ENCODE measurements at places on chromosomes 11 and 22. TPM values are rescaled to one million over a fixed set of nuclear protein-coding genes. Genes with fewer than 3 reads are reported as not detected.

DNA sequence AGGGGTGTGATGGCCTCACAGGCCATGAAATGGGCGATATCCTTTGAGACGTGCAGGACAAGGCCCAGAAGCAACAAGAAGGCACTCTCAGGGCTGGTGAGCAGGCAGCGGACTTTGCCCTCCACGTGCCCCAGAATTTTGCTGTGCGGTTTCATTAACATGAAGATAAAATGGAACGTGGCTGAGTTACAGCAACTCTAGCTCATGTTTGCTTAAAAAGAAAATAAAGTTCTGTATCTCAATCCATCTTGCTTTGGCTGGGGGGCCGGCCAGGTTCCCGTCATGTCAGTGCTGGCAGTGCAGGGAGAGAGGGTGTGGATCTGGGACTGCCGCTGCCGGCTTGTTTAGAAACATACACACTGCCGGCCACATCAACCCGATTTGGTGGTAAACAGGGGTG, 370.1 kb downstream of the OPCML start:
- H3K4me3 ChIP-seq = no peak overlapping the region
- no peaks in the 10 kb centered on the region for H3K4me1 ChIP-seq
- H3K27me3 ChIP-seq = no peaks in the 10 kb centered on the region
- H3K36me3 ChIP-seq = no peaks in the 10 kb centered on the region
- no peak overlapping the region for H3K27ac ChIP-seq
- no peak for DNase-seq

- H3K4me1 ChIP-seq = no peaks in the 10 kb centered on the region
- H3K36me3 ChIP-seq = no peaks in the 10 kb centered on the region
- no peaks in the 10 kb centered on the region for H3K27me3 ChIP-seq
- H3K27ac ChIP-seq = no peak overlapping the region
Measured at GRCh38 chr11:68990995-68991780, 10.4 kb upstream of the MRGPRD start.

DNA sequence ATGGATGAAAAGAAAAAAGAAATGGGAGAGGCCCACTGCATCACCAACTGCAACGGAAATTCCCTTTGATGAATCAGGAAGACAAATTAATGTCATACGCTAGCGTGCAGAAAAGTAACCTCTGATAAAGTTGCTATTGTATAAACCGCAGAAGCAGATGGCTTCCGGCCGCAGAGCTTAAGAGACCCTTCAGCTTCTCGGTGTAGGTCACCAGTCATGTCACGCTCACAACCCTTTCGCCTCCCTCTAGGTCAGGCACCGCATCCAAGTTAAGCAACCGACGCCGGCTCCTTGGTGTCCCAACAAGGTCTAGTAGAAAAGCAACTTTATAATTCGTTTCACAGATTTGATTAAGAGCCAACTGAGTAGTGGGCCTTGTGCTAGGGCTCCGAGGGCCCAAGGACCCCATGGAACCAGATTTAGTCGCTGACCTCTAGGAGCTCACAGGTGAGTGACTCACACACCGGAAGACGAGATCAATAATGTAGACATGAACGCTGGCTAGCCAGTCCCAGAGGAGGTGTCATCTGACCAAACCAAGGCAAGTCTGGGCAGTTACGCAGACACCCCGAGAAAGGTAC, 1.2 kb upstream of the ZFP91 start:
- peak overlapping the region; percentile 87 for H3K27ac ChIP-seq
- H3K27me3 ChIP-seq = no peaks in the 10 kb centered on the region
- peaks cover 3% of the 10 kb centered on the region for H3K36me3 ChIP-seq
- H3K4me3 ChIP-seq = peak overlapping the region; percentile 98
- 0 out of 2 replicates have a peak, but pooled peaks cover 3% of the 10 kb centered on the region for H3K4me1 ChIP-seq

DNA sequence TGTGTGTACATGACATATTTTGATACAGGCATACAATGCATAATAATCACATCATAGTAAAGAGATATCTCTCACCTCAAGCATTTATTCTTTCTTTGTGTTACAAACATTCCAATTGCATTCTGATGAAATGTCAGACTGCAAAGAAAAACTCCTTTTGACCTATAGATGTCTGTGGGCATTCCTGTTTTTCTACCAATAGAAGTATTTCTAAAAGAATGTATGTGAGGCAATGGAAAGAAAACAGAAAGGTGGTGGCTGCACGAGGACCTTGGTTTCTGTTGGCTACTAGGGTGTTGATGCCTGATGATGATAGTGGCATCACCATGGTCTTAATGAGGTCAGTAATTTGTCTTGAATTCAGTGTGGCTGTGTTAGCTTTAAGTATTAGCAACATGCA, 137.0 kb upstream of the ANO3 start:
- DNase-seq = no peak
- H3K27ac ChIP-seq = no peak overlapping the region
- no peaks in the 10 kb centered on the region for H3K36me3 ChIP-seq
- no peak overlapping the region for H3K4me3 ChIP-seq
- no peaks in the 10 kb centered on the region for H3K27me3 ChIP-seq
- no peaks in the 10 kb centered on the region for H3K4me1 ChIP-seq

GRCh38 chr11:71209181-71209580, 43.2 kb downstream of the SHANK2 start:
- no peak overlapping the region for H3K27ac ChIP-seq
- no peaks in the 10 kb centered on the region for H3K27me3 ChIP-seq
- no peak overlapping the region for H3K4me3 ChIP-seq
- no peak for DNase-seq
- peaks cover 4% of the 10 kb centered on the region for H3K4me1 ChIP-seq

GRCh38 chr11:36702330-36703054, 104.5 kb upstream of the RAG2 start:
- peaks cover 3% of the 10 kb centered on the region for H3K4me1 ChIP-seq
- peak; percentile 58 for DNase-seq
- H3K27ac ChIP-seq = no peak overlapping the region
- H3K27me3 ChIP-seq = no peaks in the 10 kb centered on the region
- no peaks in the 10 kb centered on the region for H3K36me3 ChIP-seq

DNA sequence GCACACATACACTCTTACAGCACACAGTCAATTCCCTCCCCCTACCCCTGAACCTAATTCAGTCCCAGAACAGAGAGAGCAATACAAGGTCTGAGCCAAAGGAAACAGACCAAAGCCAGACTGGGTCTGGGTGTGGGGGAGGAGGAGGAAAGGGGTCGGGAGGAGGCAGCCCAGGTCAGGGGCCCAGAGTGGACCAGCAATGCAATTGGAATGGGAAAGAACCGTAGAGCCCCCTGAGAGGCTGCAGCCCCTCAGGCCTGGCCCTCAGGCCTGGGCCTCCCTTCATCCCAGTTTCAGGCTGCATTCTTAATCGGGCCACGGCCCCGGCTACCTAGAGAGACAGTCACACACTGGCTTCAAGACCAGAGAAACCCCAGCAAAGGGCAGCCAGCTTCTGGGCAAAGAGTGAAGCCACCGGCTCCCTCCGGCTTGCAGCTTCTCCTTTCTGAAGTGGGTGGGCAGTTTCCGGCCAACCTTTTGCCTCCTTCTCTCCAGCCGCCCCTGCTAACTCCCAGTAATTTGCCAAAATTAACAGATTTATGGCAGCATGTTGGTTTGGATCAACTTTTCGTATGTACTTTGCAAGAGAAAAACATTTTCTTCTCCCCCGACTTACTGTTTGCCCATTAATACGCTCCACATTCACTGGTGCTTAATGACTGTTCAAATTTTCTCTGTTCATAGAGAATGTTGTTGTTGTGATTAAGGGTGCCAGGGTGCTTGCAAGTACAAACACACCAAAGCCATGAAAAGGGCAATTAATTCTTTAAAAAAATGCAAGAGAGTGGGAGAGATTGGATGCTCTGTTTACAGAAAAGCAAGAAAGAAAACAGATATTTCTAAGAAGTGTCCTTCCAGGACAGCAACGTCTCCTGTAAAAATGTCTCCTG, 488.3 kb downstream of the MN1 start:
- no peak for DNase-seq
- peaks cover 13% of the 10 kb centered on the region for H3K4me1 ChIP-seq
- no peak overlapping the region for H3K4me3 ChIP-seq
- no peaks in the 10 kb centered on the region for H3K27me3 ChIP-seq
- H3K27ac ChIP-seq = no peak overlapping the region

GRCh38 chr11:22674470-22675439, 8.3 kb downstream of the GAS2 start:
- no peak for DNase-seq
- no peaks in the 10 kb centered on the region for H3K4me1 ChIP-seq
- H3K4me3 ChIP-seq = no peak overlapping the region
- H3K36me3 ChIP-seq = no peaks in the 10 kb centered on the region
- no peaks in the 10 kb centered on the region for H3K27me3 ChIP-seq
- H3K27ac ChIP-seq = no peak overlapping the region

GRCh38 chr11:88709567-88709966, 356.2 kb downstream of the GRM5 start:
- no peak overlapping the region for H3K27ac ChIP-seq
- no peak for DNase-seq
- no peaks in the 10 kb centered on the region for H3K36me3 ChIP-seq
- H3K4me1 ChIP-seq = no peaks in the 10 kb centered on the region

DNA sequence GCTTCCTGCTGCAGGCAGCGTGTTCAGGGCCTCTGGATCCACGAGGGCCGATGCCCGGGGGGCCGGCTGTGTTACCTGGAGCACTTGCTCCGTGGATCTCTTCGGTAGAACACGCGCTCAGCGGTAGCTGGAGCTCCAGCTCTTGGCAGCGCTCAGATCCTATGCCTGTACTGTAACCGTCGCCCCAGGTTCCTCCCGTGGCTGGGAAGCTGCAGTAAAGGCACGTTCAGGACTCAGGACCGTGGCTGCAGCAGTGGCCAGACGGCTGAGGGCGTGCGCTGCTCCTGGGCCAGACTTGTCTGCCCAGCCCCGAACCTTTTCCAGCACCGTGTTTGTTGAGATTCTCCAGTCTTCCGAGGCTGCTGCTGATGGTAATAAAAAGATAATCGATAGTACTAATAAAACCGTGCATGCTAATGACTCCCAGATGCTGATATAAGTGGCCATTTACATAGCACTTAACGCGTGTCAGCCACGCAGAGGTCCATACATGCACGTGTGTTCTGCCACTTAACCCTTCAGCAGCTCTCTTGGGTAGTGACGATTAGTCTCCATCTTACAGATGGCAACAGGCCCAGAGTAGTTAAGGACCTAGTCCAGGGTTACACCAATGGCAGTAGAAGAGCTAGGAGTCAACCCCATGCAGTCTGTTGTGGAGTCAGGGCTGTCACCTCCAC, 1.4 kb downstream of the MOV10L1 start:
- H3K27me3 ChIP-seq = 0 out of 2 replicates have a peak, but pooled peaks cover 2% of the 10 kb centered on the region
- no peak overlapping the region for H3K27ac ChIP-seq

- no peak overlapping the region for H3K4me3 ChIP-seq
- no peaks in the 10 kb centered on the region for H3K27me3 ChIP-seq
- H3K36me3 ChIP-seq = no peaks in the 10 kb centered on the region
- peaks cover 2% of the 10 kb centered on the region for H3K4me1 ChIP-seq
- no peak for DNase-seq
Measured at GRCh38 chr11:92380882-92381281, 156.3 kb downstream of the FAT3 start.

- no peaks in the 10 kb centered on the region for H3K4me1 ChIP-seq
- H3K27me3 ChIP-seq = no peaks in the 10 kb centered on the region
- DNase-seq = peak; percentile 67
Measured at GRCh38 chr11:14380947-14381561, 22.1 kb upstream of the RRAS2 start.

GRCh38 chr11:97740801-97741151, 1280.0 kb upstream of the CNTN5 start:
- no peak for DNase-seq
- H3K4me1 ChIP-seq = no peaks in the 10 kb centered on the region
- H3K4me3 ChIP-seq = no peak overlapping the region
- H3K27ac ChIP-seq = no peak overlapping the region

DNA sequence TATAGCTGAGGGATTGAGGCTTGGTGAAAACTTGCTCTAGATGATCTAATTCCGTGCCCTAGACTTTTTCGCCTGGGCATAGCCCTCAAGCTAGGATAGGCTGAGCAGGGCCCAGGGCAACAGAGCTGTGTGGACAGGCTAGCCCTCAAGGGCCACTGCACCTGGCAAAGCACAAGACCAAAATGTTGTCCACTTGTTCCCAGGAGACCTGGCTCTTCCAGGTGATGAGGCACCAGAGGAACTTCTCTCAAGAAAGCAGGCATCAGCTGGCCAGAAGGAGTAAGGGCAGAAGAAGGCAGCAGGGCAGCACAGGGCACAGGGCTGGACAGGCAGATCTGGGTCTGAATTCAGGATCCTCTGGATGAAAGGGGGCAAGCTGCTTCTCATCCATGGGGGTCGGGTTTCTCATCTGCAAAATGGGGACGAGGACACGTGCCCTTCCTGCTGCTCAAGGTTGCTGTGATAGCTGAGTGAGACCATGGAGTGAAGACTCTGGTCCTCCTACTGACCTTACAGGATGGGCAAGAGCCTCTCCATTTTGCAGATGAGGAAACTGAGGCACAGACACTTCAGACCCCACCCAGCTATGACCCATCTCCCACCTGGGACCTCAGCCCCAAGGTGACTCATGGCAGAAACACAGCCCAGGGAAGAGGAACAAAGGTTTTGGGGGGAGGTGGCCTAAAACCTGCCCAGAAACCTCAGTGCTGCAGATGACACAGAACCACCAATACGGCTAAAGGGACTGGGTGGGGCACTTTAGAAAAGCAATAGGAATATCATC, 42.2 kb upstream of the PRDM11 start:
- DNase-seq = no peak
- no peak overlapping the region for H3K27ac ChIP-seq
- H3K4me1 ChIP-seq = no peaks in the 10 kb centered on the region
- H3K4me3 ChIP-seq = no peak overlapping the region
- H3K27me3 ChIP-seq = no peaks in the 10 kb centered on the region

DNA sequence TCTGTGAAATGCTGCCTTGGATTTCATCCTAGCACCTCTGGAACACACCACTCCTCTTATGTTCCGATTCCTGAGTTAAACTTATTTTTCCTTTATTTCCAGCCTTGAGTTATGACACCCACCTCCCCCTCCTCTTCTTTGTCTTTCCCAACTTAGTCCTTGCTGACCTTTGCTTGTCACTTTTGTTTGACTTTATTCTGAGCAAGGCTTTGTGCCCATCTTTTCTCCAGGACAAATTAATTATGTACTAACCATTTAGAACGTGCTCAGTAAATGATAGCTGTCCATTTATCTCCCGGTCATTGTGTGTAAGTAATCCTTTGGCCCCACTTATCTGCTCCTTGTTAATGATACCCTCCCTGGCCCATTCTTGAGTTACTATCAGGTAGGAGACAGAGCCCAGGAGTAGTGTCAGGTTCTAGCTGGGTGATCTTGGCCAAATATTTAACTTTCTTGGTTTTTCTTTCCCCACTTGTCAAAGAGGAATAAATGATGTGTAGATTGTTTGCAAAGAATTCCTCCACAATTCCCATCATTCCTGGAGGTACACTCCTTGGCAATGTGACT, 44.2 kb downstream of the EXPH5 start:
- H3K36me3 ChIP-seq = no peaks in the 10 kb centered on the region
- H3K27ac ChIP-seq = no peak overlapping the region
- H3K4me3 ChIP-seq = no peak overlapping the region
- no peaks in the 10 kb centered on the region for H3K27me3 ChIP-seq
- no peak for DNase-seq

FCHSD2 gene
- 19.2 TPM for total RNA-seq

MUC6 gene
- not detected for total RNA-seq

CACNA1I gene
- 0.53 TPM for total RNA-seq

TRIM44 gene
- total RNA-seq = 34.8 TPM

MAPK8IP2 gene
- total RNA-seq = 5.7 TPM

APOA4 gene
- total RNA-seq = not detected

DBX1 gene
- 0.15 TPM for total RNA-seq

BBOX1 gene
- not detected for total RNA-seq

DNAJB7 gene
- not detected for total RNA-seq

CPT1A gene
- total RNA-seq = 6.1 TPM

Measured in H9 (cell line).